Activated CD4-positive, alpha-beta memory T cell treated with anti-CD3 and anti-CD28 coated beads, Interleukin-2, amount 10 ng/mL, durations not matched to agents 7 days and 5 days (primary cell): ENCODE measurements at places on chromosomes 4 and X. TPM values are rescaled to one million over a fixed set of nuclear protein-coding genes. Genes with fewer than 3 reads are reported as not detected.

UGT2B10 gene
- total RNA-seq, result not detected

DNA sequence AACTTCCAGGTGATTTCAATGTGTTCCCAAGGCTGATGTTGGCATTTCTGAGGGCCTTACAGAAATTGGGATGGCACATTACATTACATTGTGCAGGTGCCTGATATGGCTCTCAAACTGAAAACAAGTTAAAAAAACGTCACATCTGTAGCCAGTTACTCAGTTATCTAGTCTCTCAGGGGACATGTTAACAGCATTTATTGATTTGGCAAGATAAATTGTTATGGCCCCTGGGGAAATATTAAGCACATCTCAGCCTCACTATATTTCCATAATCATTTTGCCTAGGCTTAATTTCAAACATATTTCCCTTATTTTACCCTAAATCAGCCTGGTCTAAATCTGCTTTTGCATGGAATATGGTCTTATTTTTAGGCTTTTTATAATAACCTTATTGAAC lies 290.0 kb downstream of the IL15 start:
- no peak overlapping the region for H3K4me3 ChIP-seq
- H3K4me1 ChIP-seq, result no peaks in the 10 kb centered on the region
- no peak for DNase-seq
- peaks cover under 1% of the 10 kb centered on the region for H3K27me3 ChIP-seq

GRCh38 chr4:150679018-150679764 lies 97.2 kb downstream of the MAB21L2 start:
- no peaks in the 10 kb centered on the region for H3K36me3 ChIP-seq
- H3K27me3 ChIP-seq, result no peaks in the 10 kb centered on the region
- no peak overlapping the region for H3K4me3 ChIP-seq
- DNase-seq, result no peak
- H3K27ac ChIP-seq, result no peak overlapping the region

DNA sequence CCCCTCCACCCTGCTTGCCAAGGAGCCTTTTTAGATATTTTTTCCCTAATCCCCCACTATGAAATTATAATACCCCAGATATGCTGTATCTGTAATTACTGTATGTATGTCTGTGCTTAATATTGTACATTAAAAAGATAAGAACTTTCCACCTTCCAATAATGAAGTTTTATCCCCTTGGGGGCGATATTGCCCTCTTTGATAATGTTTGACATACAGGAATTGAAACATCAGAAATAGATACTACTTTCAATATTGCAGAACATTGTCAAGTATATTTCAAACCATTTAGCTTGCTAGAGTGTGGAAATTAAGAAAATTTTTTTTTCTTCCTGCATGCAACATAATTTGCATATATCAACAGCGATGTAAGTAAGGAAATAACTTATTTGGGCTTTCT lies 58.9 kb downstream of the NAF1 start:
- H3K4me3 ChIP-seq, result no peak overlapping the region
- H3K27ac ChIP-seq, result no peak overlapping the region
- H3K36me3 ChIP-seq, result no peaks in the 10 kb centered on the region
- H3K4me1 ChIP-seq, result peaks cover 16% of the 10 kb centered on the region

GRCh38 chrX:121642415-121642814 lies 595.0 kb downstream of the GLUD2 start:
- H3K36me3 ChIP-seq, result no peaks in the 10 kb centered on the region
- no peaks in the 10 kb centered on the region for H3K27me3 ChIP-seq
- H3K4me3 ChIP-seq, result no peak overlapping the region
- no peak overlapping the region for H3K27ac ChIP-seq

F9 gene
- not detected for total RNA-seq

S100G gene
- total RNA-seq, result not detected
